CD14-positive monocyte (primary cell): ENCODE measurements at places on chromosomes 1 and 21.

DNA sequence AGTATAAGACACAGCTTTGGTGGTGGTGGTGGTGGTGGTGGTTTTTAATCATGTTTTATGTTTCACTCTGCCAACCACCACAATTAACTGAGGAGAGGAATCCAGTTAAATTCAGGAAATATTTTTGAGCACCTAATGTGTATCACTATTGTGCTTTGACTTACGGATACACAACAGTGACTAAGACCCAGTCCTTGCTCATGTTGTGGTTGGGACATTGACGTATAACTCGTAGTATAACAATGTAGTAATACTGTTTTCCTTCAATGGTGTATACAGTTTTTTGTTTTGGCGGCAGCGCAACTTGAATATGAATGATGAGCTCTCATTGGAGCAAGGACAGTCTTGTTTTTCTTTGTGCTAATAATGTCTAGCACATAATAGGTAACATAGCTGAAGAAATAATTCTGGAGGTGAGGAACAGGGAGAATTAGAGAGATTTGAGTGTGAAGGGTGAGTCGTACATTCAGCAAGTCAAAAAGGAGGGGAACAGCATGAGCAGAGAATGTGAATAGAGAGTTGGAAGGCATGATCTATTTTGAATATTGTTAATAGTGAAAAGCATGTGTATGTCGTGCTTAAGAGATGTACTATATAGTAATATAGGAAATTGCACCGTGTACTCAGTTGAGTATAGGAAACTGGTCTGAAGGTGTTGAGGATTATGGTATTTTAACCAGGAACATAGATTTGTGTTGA lies 5.5 kb downstream of the CACYBP start:
- no peak for DNase-seq

DNA sequence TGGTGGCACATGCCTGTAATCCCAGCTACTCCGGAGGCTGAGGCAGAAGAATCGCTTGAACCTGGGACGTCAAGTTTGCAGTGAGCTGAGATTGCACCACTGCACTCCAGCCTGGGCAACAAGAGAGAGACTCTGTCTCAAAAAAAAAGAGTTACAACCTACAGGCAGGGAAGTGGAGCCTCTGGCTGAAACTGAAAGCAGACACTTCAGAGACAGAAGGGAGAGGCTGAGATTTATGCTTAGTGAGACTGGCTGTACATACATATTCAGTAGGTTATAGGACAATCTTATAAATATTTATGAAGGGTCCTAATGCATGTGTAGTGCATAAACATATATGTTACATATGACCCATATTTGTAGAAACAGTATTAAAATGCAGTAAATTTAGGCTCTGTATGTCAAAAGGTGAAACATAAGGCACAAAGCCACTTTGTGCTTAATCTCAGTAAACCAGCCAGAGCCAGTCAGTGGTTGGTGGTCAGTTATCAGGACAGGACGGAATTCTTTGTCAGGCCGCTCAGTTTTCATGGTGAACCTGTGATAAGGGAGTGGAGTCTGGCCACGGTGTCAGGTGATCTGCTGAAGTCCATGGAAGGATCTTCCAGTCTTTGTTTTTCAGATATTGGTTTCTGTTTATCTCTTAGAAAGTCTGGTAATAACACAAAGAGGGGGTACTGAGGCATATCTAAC lies 13.7 kb downstream of the RHEX start:
- peak; percentile 67 for DNase-seq

DNA sequence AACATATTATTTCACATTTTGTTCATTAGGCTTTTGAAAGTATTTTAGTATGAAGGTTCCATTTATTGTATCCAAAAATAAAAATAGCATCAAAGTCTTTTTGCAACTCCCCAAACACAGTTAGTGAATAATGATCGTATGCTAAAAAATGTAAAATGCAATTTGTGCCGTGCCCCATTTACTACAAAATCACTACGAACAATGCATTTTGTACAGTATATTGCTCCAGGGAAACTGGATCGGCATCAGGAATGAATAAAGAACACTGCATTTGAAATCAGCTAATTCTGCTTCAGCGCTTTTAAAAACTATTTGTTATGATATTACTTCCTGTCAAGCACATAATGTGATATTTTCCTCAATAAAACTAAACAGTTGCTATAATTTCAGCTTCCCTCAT lies 547.8 kb downstream of the DPYD start:
- DNase-seq = no peak

DNA sequence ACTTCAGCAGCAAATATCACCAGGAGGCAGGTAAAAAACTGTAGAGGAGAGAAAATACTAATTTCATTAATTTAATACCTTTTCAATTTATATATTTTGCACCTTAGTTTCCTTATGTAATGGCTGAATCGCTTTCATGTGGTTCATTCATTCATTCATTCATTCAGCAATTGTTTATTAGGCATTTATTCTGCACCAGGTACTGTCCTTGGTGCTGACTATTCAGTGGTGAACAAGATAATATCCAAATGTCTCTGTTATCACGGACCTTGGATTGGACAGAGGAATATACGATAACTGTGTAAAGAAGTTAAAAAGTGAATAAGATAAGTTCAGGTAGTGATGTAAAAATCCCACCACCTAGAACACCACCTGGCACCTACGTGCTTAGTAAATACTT lies 28.8 kb downstream of the TSPAN2 start:
- DNase-seq = no peak

DNA sequence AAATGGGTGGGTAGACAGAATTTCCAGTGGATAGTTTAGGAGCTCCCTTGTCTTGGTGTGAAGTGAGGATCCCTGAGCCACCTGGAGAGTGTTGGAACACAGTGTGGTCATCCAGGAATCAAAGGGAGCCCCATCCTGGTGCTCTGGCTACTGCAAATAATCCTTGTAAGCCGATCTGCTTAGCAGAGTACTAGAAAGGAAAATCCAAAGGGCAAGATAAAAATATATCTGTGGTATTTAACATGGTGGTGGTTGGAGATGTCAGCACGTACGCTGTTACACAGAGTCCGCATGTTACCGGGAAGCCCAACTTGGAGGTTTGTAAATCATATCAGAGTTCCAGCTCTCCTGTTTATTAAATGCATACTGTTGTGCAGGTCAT lies 39.0 kb downstream of the VANGL1 start:
- DNase-seq = no peak

DNA sequence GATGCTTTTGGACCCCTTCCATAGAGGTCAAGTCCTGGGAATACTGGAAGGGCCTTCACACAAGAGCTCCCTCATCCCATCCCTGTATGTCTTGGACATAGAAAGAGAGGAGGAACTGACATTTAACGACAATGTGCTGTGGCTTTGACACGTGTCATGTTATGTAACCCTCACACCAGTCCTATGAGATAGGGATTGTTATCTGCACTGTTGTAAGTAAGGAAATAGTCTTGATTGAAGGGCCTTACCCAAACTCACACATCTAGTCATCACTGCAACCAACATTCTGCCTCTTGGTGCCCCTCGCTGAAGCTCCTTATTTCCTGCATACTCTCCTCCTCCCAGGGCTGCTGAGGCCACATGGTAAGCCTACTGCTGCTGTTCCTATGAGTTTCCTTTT lies 63.7 kb upstream of the ANGPTL1 start:
- no peak for DNase-seq

- no peak for DNase-seq
These were observed 107.7 kb upstream of the TMPRSS2 start for GRCh38 chr21:41615613-41616012.

DNA sequence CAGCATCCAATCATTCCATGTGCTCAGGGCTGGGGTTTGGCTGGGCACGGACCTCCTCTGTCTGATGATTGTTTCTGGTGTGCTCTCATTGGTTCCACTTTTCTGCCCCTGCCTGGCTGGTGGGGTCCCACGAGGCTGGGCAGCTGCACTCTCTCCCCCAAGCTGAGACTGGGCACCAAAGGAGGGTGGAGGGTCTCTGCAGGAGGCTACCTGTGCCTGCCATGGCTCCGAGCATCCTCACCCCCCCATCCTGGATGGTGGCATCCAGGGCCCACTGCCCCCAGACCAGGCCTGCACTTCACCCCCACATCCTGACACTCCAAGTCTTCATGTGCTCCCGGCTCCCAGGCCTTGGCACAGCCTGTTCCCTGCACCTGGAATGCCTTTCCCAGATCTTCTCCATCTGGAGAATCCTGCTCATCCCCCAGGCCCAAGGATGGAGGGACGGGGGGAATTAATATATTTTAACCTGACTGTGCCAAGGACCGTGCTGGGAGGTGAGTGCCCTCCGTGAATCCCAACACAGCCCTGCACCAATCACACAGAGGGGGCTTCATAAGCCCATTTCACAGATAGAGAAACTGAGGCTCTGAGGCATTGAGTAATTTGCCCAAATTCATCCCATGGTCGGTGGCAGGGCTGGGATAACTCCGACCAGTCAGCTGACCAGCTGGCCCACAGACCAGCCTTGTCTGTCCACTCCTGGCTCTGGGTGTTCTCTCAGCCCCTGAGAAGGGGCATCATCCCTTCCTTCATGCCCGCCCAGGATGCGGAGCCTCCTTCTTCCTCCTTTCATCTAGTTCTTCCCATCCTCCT lies 403.4 kb downstream of the MATN1 start:
- no peak for DNase-seq

- DNase-seq = no peak
These were observed 4.1 kb upstream of the TTLL10 start for GRCh38 chr1:1169429-1170214.

GRCh38 chr1:66124670-66125069 lies 332.0 kb downstream of the PDE4B start:
- DNase-seq = no peak

DNA sequence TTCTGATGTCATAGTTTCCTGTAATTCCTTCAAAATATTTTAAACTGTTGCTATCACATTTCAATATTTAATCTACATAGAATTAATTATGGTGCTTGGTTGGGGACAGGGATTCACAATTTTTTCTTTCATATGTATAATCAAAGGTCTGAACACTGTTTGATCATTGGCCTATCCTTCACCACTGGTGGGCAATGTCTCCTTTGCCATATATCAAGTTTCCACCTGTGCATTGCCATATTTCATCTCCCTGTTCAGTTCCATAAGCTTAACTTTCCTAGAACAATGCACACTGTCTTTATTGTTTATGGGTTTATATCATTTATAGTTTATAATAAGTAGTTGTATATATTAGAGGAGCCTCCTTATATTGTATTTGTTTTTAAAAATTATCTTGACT lies 374.9 kb upstream of the PTBP2 start:
- no peak for DNase-seq

DNA sequence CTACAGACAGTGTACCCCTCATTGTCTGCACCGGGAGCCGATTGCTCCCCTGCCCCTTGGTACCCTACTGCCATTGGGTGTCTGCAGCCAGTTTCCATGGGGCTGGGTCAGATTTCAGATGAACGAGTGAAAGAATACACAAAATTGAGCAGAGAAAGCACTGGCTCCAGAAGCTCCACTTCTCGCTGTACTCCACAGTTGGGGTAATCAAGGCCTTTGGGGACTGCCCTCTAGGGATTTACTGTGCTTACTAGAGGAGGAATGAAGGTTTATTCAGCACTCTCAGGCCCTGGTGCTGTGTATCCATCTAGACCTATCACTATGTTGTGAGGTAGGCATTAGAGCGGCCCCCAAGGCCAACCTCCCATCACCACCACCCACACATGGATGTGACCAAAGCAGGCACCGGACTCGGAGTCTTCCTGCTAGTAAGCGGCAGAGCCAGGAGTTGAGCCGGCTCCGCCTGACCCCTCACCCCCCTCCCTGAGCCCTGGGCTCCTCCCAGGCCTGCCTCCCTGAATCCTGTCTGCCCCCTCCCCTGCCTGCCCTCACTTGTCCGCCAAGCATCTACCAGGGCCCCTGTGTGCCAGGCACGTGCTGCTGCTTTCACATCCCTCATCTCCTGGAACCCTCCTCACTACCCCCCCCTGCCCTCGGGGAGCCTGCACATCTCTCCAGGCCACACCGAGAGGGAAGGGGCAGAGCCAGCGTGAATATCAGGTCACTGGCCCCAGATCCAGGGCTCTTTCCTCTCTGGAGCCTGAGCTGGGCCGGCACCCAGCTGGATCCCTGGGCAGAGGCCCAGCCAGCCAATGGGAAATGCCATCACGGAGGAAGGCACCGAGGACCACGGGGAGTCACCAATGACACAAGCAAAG lies 23.3 kb downstream of the KCNN3 start:
- no peak for DNase-seq

GRCh38 chr1:155044812-155045657 lies 6.1 kb upstream of the ADAM15 start:
- DNase-seq = peak; percentile 79

DNA sequence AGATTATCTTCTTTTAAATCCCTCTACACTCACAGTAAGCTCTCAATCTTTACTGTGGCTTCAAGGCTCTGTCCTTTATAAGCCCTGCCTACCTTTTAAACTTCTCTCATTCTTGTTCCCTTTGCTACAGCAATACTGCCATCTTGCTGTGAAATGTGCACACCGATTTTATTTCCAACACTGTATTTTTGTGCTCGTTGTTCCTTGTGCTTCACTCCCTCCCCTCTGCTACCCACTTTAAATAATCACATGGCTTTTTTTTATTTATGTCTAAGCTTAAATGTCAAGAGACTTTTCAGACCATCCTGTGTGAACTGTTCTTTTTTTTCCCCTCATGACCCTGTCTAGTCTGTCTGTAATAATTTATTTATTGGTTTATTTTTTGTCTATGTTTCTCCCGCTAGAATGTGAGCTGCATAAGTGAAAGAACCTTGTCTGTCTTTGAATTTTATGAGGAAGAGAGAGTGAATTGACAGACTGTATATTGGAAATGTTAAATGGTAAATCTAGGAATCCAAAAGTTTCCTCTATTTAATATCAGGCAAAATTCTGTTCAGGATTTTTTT lies 45.7 kb downstream of the ABCD3 start:
- DNase-seq = peak; percentile 21

- DNase-seq = no peak
These were observed 1.7 kb upstream of the C1orf116 start for GRCh38 chr1:207034208-207034607.

GRCh38 chr1:165635823-165636222 lies 4.8 kb downstream of the MGST3 start:
- DNase-seq = no peak

DNA sequence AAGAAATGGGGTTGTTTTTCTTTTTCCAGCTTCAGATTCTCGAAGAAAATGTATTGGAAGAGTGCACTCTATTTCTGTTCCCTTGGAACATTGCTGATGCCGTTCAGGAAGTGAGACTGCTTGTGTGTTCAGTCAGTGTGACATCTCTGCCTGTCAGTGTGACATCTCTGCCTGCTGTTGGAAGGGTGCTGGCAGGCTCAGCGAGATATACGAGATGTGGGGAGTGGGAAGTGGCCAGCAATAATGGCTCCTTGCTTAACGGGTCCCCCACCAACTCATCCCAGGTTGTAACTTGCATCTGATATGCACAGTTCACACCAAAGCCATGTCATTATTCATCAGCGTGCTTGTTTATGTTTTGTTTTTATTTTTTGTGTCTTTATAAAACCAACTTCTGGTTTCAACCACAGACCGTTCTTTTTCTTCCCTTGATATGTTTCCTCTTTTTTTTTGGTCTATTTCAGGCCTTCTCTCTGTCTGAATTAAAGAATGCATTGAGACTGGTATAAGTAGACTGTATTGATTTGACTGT lies 145.4 kb downstream of the GALNT2 start:
- peak; percentile 47 for DNase-seq
